CD4-positive, alpha-beta memory T cell (primary cell): ENCODE measurements at places on chromosomes 11 and 22.

- DNase-seq, result no peak
These were observed 97.3 kb downstream of the COMMD9 start for GRCh38 chr11:36191941-36192340.

DNA sequence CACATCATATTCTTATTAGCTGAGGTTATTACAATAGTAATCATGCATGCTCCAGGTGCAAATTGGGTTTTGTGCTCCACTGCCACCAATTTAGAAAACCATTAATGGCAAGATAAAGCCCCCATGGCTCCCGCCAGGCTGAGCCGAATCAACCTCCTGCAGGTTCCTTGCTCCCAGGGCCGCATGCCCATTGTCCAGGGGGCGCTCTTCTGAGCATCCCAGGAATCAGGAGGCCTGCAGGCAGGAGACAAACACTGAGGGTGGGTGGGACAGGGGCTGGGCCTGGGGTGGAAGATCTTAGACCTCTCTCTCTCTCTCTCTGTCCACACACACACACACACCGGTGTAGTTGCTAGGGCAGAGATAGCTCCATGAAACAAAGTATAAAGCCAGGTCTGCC lies 57.4 kb downstream of the BUD13 start:
- no peak for DNase-seq

DNA sequence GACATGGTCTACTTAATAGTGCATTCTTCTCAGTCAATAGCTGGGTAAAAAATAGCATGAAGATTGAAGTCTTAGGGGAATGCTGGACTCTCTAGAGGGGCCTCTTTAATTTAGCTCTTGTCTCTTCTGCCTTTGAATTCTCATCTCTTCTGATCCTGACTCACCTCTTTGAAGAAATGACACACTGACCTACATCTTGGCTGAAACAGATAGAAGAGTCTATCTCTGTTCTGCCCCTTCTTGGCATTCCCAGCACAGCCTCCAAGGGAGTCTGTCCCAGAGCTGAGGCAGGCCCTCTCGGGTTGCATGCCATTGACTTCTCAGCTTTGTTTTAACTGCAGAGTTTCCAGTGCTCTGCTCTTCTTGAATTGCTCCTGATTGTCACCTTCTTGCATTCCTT lies 55.7 kb downstream of the PTPRJ start:
- DNase-seq, result no peak

DNA sequence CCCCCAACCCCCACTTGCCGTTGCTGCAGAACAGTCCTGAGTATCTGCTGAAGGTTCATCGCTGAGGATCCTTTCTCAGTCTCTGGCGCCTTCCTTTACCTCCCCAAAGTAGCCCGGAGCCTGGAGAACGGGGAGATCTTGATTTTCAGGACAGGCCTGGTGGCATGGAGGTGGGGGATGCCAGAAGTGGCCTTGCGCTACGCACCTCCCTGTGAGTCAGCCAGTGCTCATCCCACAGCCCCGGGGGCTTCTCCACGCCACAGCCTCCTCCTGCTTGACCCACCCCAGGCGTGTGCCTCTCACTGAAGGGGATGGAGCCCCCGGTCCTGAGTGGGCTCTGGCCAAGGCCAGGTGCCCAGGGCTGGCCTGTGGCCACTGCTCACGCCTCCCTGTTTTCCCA lies 339.6 kb downstream of the TBC1D22A start:
- DNase-seq, result no peak

- no peak for DNase-seq
These were observed 446.9 kb upstream of the B3GAT1 start for GRCh38 chr11:134858783-134859480.

GRCh38 chr11:46112961-46113607 lies 8.2 kb downstream of the PHF21A start:
- DNase-seq, result peak; percentile 71

DNA sequence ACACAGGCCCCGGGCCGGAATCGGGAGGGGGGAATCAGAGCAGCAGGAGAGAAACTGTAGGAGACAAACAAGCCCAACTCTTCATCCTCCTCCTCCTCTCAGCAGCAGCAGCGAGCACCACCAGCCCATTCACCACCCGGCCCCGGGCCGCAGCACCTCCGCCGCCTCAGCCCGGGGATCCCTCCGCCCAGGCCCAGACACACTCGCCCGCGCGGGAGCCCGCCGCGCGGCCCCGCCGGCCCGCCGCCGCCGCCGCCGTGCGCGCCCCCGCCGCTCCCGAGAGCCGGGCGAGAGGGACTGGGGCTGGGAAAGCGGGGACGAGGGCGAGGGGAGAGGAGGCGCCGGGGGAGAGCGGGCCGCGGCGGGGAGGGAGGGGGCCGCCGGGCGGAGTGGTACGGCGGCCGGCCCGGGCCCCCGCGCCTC lies at the start of gene PHF21A:
Gene PHF21A (minus strand): TSS at position 154 of the 423 bp plus-strand sequence. CDS start 37,235 bp downstream, outside the sequence.
- peak; percentile 91 for DNase-seq

DNA sequence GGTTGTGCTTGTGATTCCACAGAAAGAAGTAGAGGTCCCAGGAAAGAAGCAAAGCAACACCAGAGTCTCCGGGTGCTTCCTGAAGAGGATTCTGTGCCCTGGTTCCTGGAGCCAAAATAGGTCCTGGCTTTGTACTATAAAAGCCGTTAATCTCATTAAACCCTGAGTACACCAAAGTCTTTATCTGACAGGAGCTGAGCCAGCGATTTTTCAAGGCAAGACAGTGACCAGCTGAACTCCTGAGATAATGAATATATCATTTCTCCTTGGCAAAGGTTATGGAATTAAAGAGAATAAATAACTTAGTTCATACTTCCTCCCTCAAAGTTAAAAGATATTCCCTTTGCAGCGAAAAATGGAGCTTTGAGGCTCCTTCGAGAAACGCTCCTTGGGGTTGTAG lies 5.2 kb downstream of the TMEM138 start:
- DNase-seq, result no peak
